ENCODE measurements at places on chromosomes 1 and 21.

DNA sequence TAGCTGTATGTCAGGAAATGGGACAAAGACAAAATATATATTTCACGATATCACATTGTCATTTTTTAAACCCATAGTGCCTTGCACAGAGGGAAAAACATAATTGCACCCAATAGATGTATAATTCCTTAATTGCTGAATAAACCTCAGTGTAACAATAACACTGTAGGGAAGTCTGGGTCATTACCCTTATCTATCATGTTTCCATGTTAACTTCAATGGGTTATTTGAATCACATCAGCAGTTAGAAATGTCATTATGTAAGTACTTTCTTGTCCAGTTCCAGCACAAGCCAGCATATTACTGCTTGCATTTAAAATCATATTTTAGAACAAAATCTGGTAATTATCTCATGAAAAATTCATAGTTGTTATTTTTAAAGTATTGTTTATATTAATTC is 222.7 kb downstream of the HMCN1 start:
- no peak for DNase-seq

DNA sequence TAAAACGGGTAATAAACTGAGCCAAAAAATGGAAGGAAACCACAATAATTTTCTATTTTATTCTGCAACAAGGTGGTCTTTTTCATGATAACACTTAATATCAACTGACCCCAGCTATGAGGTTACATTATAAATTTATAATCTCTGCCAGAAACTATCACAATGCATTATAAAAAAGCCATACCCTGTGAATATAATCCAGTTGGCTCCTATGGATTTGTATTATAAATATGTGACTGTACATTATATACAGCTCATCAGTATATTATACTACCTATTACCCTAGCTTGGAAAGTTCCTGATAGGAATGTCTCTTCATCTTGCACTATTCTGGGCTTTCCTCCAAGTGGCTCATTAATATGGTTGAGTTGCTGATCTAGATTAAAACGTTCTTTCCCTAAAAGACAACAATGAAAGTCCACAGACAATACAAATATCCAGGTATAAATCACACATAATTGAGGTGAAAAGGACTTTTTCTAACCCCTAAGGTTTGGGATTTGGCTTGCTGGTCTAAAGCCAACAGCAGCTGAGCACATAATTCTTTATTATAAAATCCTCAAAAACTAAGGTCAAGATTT is 487.7 kb downstream of the TTLL7 start:
- no peak for DNase-seq

- peak; percentile 49 for DNase-seq
Observed at GRCh38 chr1:176903474-176903873, 261.0 kb downstream of the ASTN1 start.

DNA sequence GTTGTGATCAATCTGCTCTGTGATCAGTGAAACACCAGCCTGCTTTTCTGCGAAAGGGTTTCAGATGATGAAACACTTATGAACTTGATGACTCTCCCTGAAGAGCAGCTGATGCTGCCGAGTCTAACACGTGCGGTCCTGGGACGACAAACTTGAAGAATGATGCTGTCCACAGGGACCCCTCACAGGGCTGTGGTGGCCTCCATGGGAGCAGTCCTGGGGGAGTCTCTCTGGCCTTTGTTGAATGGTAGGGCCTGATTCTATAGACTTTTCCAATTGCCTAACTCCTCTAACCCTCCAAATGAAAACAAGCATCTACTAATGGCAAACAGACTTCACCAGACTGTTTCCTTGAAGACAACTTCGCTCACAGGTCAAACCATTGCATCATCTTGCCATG is at the start of gene OR2T10:
TSS of gene OR2T10 (minus strand) at position 112 of the 400 bp plus-strand sequence. CDS start 3,932 bp downstream, outside the sequence.
- DNase-seq, result no peak

DNA sequence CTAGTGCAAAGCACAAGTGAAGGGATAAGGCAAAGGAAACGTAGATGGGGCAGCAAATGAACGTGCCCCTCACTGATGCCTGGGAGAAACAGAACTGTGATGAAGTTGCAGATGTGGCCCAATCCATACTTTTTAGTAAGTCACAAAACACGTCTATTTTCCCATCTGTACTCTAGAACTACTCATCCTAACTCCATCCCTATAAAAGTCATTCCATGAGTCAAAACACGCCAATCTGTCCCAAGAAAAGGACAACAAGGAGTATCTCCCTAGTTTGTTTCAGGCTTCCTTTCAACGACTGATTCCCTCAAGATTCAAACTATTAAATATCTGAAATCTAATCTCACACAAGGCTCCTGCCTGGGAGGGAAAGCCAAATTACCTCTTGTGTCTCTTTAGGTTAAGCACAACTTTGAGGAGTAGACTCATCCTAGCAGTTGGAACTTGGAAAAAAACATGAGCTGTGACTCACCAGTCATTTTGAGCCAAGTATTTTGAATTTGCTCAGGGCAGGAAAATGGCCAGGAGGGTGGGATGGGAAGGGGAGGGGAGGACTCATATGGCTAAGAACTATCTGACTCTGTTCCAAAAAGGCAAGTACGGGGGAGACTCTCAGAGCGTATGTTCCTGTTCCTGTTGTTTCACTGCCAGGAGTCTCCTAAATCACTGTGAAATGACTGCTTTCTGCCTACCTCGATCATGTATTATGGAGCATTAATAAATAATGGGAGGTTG is 214.5 kb upstream of the CAMK1G start:
- no peak for DNase-seq

DNA sequence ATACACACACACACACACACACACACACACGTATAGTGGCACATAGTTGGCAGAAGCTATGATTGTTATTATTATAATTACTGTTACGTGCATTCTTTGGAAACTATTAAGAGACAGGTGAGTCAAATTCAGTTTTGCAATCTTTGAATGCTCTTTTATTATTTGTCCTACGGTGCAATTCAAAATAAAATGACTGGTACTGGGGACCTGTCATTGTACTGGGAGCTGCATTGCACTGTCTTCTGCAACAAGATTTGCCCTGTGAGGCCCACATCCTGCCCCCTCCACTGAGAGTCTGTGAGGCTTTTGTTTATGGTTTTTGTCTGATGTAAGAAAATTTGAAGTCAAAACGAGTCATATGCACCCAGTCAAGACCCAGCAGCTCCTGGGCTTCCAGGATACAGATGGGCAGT is 1.9 kb downstream of the LY9 start:
- DNase-seq, result no peak

GRCh38 chr1:154557939-154558719 is at the start of gene UBE2Q1:
Gene UBE2Q1, minus strand, starts transcription at chr1:154558662. Its CDS starts 109 bp downstream, at chr1:154558553.
- DNase-seq, result peak; percentile 59

DNA sequence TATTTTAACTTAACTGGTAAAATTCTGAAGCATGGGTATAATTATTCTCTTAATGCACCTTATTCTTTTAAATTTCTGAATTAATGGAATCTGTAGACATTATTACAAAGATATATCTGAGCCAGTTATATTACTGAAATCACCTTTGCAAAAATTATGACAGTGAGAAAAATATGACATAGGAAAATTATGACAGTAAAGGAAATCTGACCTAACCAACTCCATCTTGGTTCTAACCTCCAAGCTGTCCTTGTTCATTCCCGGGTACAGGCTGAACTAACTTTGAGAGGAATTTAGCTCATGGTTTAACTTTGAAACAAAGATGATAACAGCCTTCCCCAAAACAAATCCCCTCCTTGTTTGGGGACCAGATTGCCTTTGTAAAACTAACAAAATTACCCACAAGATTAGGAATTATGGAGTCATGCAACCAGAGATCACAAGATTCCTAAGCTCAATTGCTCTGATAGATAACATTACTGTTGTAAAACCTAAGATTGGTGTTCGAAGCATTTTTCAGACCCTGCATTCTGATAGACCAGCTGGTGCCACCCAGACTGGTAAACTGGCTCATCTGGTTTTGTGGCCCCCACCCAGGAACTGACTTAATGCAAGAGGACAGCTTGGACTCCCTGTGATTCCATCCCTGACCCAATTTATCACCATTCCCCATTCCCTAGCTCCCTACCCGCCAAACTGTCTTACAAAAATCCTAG is 9.4 kb upstream of the CD55 start:
- peak; percentile 63 for DNase-seq

- DNase-seq, result peak; percentile 61
Observed at GRCh38 chr1:84442256-84442655, 36.8 kb upstream of the RPF1 start.

GRCh38 chr1:152188673-152189591 is 29.9 kb upstream of the RPTN start:
- peak; percentile 47 for DNase-seq

- no peak for DNase-seq
Observed at GRCh38 chr1:43591181-43591580, 58.8 kb upstream of the KDM4A start.

DNA sequence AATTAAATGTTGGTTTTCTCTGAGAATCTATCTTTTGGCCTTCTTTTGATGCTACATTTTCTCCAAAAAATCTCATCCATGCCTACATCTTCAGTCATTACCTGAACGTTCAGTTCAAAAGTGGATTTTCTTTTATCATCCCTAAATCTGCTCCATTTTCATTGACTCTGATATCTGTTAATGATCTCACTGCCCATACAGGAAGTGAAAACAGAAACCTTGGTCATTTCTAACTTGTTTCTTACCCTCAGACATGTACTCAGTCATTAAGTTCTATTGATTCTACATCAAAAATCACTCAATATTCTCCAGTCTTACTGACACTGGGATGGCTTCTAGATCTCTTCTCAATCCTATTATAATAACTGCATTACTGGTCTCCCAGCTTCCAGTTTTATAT is 22.7 kb downstream of the PRKACB start:
- DNase-seq, result no peak

- DNase-seq, result peak; percentile 27
Observed at GRCh38 chr21:15653710-15654109, 76.1 kb upstream of the USP25 start.

- no peak for DNase-seq
Observed at GRCh38 chr1:37237948-37238347, 203.6 kb upstream of the GRIK3 start.
